A549 treated with RU486 at 1 μM for 4 hours (cell line): ENCODE measurements at places on chromosomes 12 and 14. TPM values are rescaled to one million over a fixed set of nuclear protein-coding genes. Genes with fewer than 3 reads are reported as not detected.

The ZC2HC1C gene
- total RNA-seq = 3.0 to 4.3 TPM (median 3.3 TPM) in 5 replicates

The AVPR1A gene
- total RNA-seq = not detected in 5 replicates

The PPFIA2 gene
- 0.55 TPM in 1 of 5 replicates, not detected in the others for total RNA-seq

The SPX gene
- total RNA-seq = 1.9 to 2.3 TPM (median 2.1 TPM) in 5 replicates

The GPR84 gene
- not detected in 5 replicates for total RNA-seq

The LHX5 gene
- total RNA-seq = 0.03 TPM in 1 of 5 replicates, not detected in the others

The KCNH5 gene
- 0.03 TPM in 1 of 5 replicates, not detected in the others for total RNA-seq

The KLRC2 gene
- total RNA-seq = 0.87 to 2.1 TPM (median 1.4 TPM) in 5 replicates

The SLC22A17 gene
- total RNA-seq = 5.2 to 8.9 TPM (median 6.8 TPM) in 5 replicates

The LRIG3 gene
- total RNA-seq = 5.1 to 7.2 TPM (median 6.0 TPM) in 5 replicates

The LMNTD1 gene
- not detected in 5 replicates for total RNA-seq

The GSC gene
- 0.34 to 0.55 TPM (median 0.39 TPM) in 5 replicates for total RNA-seq

The ITPR2 gene
- total RNA-seq = 1.3 to 2.5 TPM (median 2.4 TPM) in 5 replicates

The ATN1 gene
- total RNA-seq = 46.3 to 79.4 TPM (median 70.1 TPM) in 5 replicates

The IFI27 gene
- 0.25 to 2.0 TPM (median 1.1 TPM) in 5 replicates for total RNA-seq

The IQSEC3 gene
- total RNA-seq = not detected in 5 replicates

The SLC25A47 gene
- total RNA-seq = not detected in 5 replicates

The HOXC12 gene
- not detected in 5 replicates for total RNA-seq

The TTC9 gene
- total RNA-seq = 1.9 to 2.3 TPM (median 2.1 TPM) in 5 replicates

The SSPN gene
- total RNA-seq = 0.19 to 0.82 TPM (median 0.52 TPM) in 5 replicates

The FGD4 gene
- total RNA-seq = 1.6 to 2.3 TPM (median 1.8 TPM) in 5 replicates

The TPH2 gene
- not detected in 5 replicates for total RNA-seq

The NGB gene
- total RNA-seq = not detected in 5 replicates
